ENCODE measurements at places on chromosomes 13 and 19. TPM values are rescaled to one million over a fixed set of nuclear protein-coding genes. Genes with fewer than 3 reads are reported as not detected.

DNA sequence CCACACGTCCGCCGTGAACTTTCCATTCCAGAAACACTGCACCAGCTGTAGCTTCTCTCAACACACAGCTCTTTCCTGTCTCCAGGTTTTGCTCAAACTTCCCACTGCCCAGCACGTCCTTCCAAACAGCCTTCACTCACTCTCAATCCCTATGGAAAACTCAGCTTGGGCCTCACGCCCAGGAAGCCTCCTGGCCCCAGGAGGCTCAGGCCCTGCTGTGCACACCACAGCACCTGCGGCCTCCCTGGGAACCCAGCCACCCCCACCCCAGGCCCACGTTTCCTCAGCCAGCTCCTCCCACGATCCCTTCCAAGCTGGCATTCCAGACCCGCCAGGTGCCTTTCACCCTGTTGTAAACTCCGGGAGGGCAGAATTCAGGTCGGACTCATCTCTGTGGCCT is 35.2 kb downstream of the C13orf46 start:
- no peak for DNase-seq

GRCh38 chr13:51066091-51066831 is 44.8 kb downstream of the C13orf42 start:
- DNase-seq, result no peak

DNA sequence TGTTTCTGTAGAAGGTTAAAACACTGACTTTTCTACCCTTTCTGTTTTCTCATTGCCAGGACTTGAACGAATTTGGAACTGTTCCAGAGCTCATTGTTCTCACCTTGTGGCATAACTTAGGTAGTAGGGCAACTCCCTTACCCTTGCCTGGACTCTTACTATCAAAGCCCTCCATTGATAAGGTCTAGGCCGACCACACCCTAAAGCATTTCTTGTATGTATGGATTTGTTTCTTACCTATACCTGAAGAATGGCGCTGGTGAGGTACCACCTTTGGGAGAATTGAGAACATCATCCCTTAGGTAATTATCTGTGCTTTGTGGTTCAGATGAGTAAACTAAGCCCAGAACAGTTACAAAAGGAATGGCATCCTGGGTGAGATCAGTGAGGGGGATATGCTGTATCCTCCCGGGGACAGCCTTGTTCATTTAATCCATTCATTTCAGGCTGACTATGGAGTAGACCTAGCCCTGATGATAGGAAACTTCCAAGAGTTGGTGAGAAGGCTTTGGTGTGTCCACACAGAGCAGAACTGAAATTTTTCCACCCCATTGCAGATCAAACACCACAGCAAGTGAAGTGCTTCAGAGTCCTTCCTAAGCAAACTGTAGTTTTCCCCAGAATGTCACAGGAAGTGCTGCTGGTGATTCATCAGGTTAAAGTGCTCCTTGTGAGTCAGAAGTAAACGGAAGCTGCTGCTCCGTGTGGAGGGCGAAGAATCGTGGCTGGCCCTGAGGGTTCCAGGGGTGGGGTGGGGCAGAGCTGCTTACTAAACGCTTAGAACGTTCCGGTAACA is 113.0 kb downstream of the TEX26 start:
- DNase-seq, result no peak

DNA sequence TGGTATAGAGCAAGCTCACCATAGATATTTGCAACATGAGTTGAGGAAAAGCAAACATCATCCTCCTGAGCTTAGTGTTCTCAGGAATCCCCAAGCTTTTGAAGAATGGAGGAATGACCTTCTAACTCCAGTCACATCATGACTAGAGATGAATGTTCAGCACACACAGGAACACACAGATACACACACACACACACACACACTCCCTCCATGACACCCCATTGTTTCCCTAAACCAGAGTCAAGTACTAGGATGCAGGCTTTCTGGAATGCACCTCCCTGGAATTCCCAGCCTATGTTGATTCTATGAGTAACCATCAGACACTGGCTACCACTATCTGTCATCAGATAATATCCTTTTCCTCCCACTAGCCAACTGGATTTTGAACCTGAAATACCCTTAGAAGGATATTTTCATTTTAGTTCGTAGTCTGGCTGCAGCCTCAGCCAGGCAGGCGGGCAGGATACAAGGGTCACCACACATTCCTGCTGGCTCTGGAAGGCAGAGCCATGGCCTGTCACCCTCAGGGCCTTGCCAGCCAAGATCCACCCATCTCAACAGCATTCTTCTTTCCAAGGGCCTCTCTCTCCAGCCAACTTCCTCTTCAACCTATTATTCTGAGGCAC is 162.4 kb downstream of the FOXO1 start:
- no peak for DNase-seq

PHF11 gene
- 35.2 TPM for total RNA-seq

GRCh38 chr13:104854007-104854406 is 1681.5 kb downstream of the EFNB2 start:
- DNase-seq, result no peak

DNA sequence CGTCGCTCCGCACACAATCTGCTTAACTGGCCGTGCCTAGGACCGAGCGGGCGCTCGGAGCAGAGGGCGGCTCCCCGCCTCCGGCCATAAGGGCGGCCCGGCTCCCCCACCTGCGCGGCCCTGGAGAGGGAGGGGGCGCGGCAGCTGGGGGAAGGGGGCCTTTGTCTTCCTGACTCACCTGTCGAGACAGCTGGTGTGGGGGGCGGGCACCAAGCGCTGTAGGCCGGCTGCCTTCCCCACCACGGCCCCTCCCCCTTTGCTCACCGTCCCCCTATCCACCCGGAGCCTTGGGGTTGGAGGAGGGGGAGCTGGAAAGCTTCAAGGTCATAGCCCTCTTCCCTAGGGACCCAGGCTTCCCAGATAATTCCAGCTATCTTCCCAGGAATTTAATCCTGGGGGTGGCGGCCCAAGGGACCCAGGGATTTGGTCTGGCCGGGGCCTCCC is 1.2 kb downstream of the VASP start:
- peak; percentile 47 for DNase-seq

DNA sequence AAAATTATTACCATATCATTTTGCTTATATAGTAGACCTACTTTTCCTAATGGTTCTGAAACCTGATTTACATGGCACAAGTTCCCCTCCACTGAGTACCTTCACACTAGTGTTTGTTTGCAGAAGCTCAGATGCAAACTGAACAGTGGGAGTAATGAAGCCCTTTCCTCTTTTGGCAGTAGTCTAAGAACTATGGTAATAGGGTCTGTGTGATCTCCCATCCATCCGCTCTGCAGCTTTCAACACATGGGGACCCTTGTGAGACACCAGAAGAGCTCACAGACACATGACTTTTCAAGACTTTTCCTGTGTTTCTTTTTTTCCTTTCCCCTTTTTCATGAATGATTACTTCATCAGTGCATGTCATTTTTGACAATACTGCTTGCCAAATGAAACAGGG is 336.0 kb downstream of the ATP8A2 start:
- DNase-seq, result no peak
